ENCODE measurements at places on chromosomes 1 and 21.

DNA sequence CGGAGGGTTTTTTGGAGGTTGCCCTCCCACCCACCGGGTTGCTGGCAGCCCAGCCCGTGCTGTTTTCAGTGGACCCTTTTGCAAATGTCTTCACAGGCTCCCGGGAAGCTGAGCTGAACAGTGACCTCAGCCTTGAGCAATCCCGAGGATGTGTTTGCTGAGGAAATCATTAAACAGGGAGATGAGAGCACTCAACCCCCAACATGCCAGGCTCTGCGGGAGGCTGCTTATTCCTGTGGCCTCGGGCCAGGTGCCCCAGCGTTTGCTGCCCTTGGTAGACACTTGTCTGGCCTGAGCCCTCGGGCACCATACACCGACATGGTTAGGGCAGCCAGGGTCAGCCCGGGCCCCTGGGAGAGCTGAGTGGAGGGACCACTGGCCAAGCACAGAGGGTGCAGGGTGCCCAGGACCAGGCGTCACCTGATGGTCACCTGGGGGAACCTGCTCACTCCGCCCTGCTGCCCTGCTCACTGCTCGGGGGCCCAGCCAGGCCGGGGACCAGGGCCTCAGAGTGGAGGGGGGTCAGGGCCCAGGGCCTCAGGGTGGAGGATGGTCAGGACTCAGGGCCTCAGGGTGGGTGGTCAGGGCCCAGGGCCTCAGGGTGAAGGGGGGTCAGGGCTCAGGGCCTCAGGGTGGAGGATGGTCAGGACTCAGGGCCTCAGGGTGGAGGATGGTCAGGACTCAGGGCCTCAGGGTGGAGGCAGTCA, 42.5 kb upstream of the POFUT2 start:
- no peak for DNase-seq

DNA sequence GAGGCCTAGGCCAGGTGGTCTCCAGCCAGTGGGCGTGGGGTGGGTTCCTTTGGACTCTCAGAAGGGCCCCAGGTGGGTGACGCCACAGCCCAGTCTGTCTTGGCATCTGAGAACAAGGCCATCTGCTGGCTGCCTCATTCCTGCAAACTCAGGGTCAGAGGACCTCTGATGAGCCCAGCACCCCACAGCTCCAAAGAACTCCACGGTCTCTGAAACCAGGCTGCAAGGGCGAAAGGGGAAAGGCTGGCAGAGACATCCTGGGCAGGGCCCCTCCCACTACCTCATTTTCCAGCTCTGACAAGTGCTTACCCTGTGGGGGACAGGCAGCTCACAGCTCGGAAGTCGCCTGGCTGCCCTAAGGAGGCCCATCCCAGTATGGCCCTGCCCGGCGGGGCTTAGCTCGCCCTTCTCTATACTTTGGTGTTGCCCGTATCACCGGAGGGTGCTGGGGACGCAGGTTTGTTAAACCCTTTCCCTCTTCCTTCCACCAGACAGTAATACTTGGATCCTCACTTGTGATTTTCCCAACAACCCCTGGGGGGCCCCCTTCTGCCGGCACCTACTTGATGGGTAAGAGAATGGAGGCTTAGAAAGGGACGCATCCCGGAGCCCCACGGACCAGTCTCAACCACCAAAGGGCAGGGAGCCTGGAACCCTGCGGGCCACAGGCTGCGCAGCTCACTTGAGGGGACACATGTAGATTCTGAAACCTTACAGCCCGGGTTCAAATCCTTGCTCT, 10.9 kb upstream of the EDN2 start:
- DNase-seq, result no peak

GRCh38 chr1:90973897-90974798, 47.7 kb downstream of the ZNF644 start:
- no peak for DNase-seq

DNA sequence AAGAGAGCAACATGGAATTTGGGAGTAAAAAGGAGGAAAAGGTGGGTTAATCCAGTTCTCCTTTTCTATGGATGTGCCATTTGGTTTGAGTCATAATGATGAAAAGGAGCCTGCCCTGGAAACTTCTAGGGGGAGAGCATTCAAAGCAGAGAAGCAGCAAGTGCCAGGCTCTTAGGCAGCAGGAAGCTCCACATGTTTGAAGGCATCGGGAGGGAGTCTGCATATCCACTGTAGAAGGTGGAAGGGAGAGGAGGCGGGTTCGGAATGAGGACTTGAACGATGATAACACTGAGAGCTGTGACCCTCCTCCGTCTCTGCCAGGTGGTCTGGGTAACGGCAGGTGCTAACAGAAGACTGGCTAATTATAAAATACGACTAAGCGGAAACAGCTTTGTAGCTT, 128.2 kb downstream of the RYR2 start:
- no peak for DNase-seq

GRCh38 chr1:112358798-112359408, 37.1 kb upstream of the CTTNBP2NL start:
- no peak for DNase-seq

DNA sequence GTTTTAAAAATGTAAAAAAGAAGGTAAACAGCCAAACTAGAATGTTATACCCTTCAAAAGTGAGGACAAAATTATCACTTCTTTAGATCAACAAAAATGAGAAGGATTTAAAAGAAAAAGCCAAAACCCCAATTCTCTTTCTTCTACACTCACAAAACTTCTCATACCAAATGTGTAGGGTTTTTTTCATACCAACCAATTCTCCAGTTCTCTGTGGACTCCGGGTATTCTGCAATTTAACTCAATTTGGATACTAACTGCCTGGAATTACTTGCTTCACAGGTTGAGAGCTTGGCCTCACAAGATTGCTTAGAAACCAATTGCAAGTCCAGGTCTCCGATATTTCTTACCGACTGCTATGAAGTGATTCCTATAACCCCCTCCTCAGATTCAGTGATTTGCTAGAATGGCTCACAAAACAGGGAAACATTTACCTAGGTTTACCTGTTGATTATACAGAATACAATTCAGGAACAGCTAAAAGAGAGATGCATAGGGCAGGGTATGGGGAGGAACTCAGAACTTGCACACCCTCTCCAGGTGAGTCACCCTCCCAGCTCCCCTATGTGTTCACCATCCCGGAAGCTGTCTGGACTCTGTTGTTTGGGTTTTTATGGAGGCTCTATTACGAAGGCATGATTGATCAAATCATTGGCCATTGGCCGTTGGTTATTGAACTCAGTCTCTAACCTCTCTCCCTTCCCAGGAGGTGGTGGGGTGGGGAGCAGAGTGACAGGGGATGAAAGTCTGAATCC, 67.1 kb downstream of the CAMTA1 start:
- DNase-seq, result no peak

DNA sequence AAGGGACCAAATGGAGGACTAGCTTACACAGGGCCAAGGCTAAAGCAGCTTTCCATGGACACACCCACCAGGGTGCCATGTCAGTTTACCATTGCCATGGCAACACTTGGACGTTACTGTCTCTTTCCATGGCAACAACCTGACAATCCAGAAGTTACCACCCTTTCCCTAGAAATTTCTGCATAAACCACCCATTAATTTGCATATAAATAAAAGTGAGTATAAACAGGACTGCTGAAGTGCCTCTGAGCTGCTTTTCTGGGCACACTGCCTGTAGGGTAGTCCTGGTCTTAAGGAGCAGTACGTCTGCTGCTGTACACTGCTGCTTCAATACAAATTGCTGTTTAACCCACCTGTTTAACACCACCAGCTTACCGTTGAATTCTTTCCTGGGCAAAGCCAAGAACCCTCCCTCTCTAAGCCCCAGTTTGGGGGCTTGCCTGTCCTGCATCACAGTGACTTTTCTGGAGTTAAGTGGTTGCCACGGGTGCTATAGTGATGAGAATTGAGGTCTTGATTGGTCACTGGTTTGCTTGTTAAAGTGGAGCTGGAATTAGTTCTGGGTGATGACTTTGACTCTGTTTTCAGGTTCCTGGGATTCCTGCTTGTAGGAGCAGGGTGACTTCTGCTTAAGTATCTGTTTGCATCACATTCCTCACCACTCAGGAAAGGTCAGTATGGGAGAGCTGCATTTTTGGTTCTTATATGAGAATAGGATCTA, 83.2 kb downstream of the CLDN17 start:
- no peak for DNase-seq

GRCh38 chr1:158371188-158371953, 17.7 kb downstream of the CD1E start:
- DNase-seq, result no peak

GRCh38 chr1:198105185-198105584, 51.6 kb upstream of the NEK7 start:
- DNase-seq, result no peak

GRCh38 chr1:195806060-195806459, 802.2 kb downstream of the KCNT2 start:
- no peak for DNase-seq

GRCh38 chr21:41477641-41478318, 30.2 kb downstream of the TMPRSS2 start:
- no peak for DNase-seq

DNA sequence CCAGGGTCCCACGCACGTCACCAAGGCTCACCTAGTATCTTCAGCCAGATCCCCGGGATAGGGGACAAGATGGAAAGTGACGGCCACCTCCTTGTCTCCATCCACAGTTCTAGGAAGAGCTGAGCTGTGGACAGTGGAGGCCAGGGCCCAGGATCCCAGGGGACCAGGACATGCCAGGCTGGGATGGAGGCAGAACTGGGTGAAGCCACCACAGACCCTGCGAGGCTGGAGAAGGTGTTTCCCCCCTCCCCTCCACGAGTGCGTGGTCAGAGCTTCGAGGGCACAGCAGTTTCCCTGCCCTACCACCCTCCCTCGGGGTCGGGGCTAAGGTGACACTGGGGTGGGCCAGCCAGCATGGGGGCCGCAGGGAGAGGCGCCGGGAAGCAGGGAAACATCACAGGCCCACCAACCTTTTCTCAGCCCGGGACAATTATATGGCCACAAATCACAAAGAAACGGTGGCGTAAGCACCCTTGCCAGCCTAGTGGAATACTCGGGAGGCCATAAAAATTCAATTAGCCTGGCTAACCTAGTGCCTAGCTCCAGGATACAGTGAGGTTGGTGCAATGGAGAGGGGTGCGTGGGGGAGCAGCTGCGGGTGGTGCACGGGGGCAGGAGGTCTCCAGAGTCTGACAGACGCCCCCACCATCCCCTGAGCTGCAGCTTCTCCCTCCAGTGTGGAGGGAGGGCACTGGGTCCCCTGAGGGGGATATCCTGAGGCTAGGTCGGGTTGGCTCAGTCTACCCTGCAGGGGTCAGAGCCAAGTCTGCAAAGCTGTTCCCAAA, 13.4 kb downstream of the DRAXIN start:
- no peak for DNase-seq

DNA sequence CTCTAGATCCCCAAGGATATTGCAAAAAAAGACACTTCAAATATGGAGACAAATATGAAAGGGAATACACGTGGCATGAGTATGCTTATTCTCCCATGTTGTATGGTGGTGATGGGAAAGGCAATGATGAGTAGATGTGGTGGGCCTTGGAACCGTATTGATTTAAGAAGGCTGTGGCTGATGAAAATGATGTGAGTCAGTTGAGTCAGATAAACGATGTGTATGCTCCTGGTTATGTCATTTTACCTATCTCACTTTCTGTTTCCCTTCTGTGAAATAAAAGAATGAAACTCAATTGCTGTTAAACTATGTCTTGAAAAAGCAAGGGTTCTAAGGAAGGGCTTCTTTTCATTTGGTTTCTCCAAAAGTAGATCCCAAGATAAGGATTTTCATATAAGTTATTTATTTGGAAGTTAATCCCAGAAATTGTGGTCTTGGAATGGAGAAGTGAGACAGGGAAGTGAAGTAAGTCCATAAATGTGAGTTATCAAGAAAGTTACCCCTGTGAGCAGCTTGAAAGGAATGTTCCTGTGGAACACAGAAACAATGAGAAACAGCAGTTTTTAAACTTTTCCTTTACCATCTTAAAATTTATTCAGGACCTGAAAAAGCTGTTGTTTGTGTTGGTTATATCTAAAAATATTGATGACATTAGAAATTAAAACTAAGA, 292.0 kb downstream of the DUSP10 start:
- no peak for DNase-seq

DNA sequence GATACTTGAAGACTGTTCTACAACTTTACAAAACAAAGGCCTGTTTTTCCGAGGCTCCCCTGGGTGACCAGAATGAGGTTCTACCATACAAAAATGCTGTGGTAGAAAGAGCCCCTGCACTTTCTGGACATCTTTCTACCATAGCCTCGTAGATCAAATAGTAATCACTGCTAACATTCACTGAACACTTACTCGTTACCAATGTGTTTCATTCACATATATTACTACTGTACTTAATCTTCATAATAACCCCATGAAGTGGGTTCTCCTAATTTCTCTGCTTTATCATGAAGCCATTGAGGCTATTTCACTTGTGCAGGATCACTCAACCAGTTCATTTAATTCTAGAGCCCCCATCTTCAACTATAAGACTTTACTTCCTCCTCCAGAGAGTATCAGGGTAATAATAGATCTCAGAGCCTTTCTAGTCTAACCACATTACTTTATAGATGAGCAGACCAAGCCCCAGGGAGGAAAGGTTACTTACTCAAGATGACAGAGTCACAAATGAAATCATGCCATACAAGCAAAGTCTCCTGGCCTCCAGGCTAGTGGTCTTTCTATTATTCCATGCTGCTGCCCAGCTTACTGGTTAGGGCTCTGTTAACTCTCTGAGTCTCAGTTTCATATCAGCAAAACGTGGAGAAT, 46.7 kb upstream of the OSBPL9 start:
- DNase-seq, result no peak

- DNase-seq, result no peak
Measured at GRCh38 chr1:172148213-172148612, 272.3 kb upstream of the C1orf105 start.

- DNase-seq, result no peak
Measured at GRCh38 chr21:43762303-43763128, 13.6 kb downstream of the CSTB start.

GRCh38 chr21:35368326-35368725, 319.2 kb upstream of the RUNX1 start:
- DNase-seq, result no peak

DNA sequence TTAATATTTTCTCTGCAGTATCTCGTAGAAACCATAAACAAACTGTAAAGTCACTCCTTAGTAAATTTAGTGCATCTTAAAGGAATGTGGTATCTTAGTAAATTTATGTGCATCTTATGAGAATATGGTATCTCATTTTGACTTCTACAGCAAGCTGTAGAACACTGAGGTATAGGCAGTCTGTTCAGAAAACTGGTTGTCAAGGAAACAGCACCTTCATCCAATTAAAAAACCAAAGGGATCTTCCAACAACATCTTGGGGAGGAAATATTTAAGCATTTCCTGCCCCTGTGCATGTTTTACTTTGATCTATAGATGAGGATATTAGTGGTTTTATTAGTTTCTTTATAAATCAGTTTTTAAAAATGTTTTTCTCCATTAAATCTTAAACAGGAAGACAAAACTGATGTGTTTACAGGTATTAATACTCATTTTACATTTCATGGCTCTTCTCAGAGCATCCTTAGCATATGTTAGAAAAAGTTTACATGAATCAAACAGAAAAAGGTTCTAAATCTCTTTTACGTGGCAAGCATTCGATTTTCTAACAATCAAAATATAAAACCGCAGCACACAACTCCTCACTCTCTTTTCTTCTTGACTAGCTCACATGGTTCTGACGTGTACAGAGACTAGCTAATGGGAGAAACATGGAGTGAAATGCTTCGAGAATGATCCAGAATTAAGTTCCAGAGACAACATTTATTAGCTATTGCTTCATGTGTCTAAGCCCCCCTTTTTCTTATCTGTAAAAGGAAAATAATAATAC, 668.8 kb downstream of the PTPRC start:
- DNase-seq, result no peak
